ENCODE measurements at places on chromosomes 2 and 18. TPM values are rescaled to one million over a fixed set of nuclear protein-coding genes. Genes with fewer than 3 reads are reported as not detected.

Gene EML6
- 6.3 TPM for total RNA-seq

Gene TP53I3
- 51.3 TPM for total RNA-seq

Gene SCG2
- 1.7 TPM for total RNA-seq

Gene RSAD2
- 0.44 TPM for total RNA-seq

- DNase-seq: no peak
These were observed 108.7 kb upstream of the RAB6C start for GRCh38 chr2:129870685-129871241.

DNA sequence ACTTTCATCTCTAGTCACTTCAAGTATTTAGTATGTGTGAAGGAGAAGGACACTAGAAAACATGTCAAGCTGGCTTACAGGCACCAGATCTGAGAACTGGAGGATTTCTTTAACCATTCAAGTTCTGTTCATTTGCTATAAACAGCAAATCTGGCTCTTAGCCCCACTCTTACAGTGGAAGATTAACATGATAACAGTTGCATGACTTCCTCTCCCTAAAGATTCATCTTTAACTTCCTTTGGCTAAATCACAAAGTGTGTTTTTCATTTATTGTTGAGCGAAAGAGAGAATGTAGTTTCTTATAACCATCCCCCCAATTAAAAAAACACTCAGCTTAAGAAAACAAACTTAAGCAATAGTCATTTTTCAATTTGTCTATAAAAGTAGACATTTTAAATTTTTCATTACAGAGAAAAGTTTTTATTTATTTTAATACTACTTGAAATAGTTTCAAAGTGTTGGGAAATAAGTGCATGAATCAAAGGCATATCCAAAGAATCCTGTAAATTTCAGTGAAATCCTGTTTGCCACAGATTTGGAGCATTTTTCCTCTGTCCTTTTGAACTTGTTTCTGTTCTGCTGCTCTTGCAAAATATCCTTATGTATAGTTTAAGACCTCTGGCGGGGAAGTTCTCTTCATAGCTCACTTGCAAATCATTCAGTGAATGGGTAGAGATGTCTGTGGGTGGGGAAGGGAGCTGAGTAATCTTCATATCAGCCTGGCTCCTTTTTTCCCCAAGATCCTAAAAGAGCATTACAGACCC lies 241.0 kb upstream of the RBBP8 start:
- no peak for DNase-seq

DNA sequence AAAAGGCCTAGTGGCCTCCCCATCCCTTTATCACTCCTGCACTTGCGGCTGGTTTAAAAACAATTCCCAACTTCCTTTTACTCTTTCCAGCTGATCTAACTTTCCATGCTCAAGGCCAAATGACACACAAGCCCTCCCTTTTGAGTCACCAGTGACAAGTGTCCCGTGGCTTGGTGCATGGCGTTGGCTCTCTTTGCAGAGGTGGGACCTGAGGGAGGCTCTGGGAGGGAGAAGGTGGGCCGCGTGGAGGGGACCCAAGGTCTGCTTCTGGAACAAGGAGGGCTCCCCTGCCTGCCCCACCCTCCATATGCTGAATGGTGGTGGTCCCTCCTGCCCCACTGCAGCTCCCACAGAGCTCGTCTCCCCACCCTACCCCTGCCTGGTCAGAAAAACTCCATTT lies 30.8 kb upstream of the HPCAL1 start:
- DNase-seq: no peak

GRCh38 chr2:240235811-240236210 lies 95.4 kb upstream of the OTOS start:
- no peak for DNase-seq

- no peak for DNase-seq
These were observed 461.3 kb upstream of the FANCL start for GRCh38 chr2:58702302-58702885.

GRCh38 chr2:2192091-2192955 lies 138.8 kb downstream of the MYT1L start:
- DNase-seq: no peak

DNA sequence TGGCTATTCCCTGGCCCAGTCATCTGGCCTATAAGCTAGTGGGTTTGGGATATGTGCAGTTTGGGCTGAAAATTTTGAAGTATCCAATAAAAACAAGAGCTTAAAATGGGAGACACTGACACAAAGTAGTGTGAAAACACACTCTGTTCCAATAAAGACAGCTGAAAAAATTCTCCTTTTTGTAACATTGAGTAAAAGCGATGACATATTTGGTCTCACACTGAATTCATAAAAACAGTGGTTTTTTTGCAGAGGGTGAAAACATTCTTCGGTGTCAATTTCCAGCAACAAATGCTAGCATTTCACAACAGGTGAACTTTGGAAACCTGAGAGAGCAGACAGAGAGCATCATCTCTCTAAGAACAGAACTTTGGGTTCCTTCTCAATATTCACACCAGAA lies 142.2 kb downstream of the OSR1 start:
- DNase-seq: no peak
